ENCODE measurements at places on chromosomes 6 and 20. TPM values are rescaled to one million over a fixed set of nuclear protein-coding genes. Genes with fewer than 3 reads are reported as not detected.

- no peak for DNase-seq
Measured at GRCh38 chr6:124879992-124880355, 82.3 kb upstream of the RNF217 start.

GRCh38 chr6:106612671-106613416, 16.5 kb downstream of the RTN4IP1 start:
- DNase-seq: no peak

- DNase-seq: no peak
Measured at GRCh38 chr6:155352811-155353210, 38.5 kb upstream of the TFB1M start.

Gene OVOL2
- polyA plus RNA-seq: not detected

DNA sequence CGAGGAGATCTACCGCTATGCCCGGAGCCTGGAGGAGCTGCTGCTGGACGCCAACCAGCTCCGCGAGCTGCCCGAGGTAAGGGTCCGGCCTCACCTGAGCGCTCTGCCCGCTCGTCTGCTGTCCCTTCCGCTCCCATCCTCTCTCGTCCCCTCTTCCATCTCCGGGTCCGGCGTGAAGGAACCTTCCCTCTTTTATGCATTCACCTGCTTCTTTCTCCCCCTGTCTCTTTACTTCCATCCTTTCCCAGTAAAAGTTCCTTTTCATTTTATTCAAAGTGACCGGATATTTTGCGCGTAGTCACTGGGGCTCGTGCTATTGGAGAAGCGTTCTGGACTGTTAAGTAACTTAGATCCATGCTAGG, 516 bp downstream of the LRRC1 start:
- no peak for DNase-seq

GRCh38 chr6:166620478-166621113, 6.5 kb downstream of the RPS6KA2 start:
- peak; percentile 4 for DNase-seq

DNA sequence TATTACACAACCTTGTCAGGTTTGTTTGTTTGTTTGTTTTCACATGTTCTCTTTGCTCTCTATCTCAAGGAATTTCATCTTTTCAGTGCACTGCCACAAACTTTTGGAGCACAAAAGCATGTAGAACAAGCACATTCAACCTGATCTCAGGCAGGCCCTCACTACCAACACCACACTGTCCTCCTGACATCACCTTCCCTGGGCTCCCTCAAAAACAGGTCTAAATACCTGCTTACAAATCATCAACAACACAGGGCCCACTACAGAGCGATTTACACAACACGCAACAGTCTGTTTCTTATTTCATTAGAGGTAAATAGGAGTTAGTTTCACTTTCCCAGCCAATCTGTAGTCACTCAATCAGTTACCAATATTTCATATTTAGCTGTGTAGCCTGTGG, 241.4 kb downstream of the EPHA7 start:
- DNase-seq: no peak

GRCh38 chr20:48928832-48929725, 7.6 kb downstream of the ARFGEF2 start:
- no peak for DNase-seq

Data from heart right ventricle (tissue), 16 donors.